Stimulated activated CD8-positive, alpha-beta memory T cell treated with anti-CD3 and anti-CD28 coated beads, Interleukin-4, amount 100 ng/mL, for 1 hour (primary cell): ENCODE measurements at places on chromosomes 2 and 18.
A peak's percentile ranks its signal among the peaks of the same experiment; 100 is the strongest.

DNA sequence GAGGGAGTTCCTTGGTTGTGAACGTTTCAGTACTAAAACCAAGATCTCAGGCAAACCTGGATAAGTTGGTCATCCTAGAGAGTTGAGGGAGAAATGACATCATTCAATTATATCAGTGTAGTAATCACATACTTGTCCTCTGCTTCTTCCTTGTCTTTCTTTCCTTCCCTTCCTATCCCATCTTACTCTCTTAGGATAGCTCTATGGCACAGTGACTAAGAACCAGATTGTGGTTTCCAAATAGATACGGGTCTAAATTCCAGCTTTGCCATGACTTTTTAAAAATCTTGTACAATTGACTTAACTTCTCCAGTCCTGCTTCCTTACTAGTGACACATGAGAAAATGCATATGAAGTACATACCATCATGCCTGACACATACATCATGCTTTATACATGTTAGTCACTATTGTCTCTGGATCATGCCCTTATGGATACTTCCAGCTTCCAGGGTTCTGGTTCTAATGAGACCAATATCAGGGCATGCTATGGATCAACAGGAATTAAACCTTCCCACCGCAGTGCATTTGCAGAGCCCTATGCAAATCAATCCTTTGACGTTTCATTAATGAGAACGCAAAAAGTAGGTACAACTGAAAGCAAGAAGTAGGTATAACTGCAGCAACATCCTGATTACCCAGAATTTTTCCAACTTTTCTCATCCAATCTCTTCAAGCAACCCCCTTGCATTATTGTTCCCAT, 168.0 kb upstream of the KLF7 start:
- no peak for DNase-seq

DNA sequence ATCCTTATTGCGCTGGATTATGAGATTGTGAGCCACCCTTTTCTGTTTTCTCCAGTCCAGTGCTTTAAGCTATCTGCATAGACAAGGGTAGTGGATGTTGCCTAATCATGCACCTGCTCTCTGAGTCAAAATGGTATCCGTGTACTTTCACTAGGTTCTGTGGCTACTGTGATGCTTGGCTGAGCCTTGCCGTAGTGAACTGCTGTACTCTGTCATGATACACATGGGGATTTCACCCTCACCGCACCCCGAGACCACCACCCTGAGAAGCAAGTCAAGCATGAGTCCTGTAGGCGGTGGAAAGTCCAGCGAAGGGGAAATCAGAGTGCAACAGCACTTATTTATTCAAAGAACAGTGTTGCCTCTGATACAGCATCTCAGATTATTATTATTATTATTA, 55.0 kb downstream of the ARHGAP25 start:
- DNase-seq: no peak

DNA sequence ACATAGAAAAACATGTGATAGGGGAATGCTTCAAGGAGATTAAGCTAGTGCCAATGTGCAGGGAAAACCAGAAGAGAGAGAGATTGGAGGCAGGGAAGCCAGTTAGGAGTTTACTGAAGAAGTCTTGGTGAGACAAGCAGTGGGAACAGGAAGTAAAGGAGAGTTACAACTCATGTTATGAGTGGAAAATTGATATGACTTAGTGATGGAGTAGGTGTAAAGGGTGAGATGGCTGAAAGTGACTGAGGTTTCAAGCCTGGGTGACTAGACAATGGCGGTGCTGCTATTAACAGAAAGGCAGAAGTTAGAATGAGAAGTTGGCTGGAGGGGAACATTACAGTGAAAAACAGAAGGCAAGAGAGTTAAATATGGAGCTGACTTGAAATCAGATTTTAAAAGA, 16.5 kb downstream of the DOK1 start:
- DNase-seq: no peak

DNA sequence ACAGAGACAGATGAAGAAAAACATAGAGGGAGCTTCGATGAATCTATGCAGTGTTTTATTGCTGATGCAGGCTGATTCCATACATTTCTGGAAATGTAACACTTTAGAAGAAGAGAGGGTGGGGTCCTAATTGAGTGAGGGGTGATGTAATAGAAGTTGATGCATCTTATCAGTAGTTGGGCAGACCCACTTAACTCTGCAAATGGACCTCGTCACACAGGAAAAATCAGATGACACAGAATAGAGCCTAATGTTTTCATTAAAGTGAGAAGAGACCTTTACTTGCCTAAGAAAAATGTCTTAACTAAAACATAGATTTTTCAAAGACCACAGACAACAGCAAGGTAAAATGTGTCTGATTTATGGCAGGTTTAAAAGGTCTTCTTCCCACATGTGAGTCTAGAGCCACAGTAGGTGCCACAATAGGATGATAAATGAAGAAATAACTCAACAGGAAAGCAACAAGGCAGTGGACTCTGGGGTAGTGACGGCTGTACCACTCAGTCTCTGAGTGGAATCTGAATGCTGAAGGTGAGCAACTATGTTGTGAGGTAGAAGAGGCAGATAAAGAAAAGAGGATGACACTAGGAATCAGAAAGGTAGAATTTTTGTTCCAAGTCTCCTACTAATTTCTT, 414.7 kb upstream of the PIK3C3 start:
- no peak for DNase-seq

- DNase-seq: no peak
These were observed 25.6 kb upstream of the PMAIP1 start for GRCh38 chr18:59874166-59874565.

- no peak for DNase-seq
These were observed 29.7 kb downstream of the CARF start for GRCh38 chr2:202941771-202942170.

DNA sequence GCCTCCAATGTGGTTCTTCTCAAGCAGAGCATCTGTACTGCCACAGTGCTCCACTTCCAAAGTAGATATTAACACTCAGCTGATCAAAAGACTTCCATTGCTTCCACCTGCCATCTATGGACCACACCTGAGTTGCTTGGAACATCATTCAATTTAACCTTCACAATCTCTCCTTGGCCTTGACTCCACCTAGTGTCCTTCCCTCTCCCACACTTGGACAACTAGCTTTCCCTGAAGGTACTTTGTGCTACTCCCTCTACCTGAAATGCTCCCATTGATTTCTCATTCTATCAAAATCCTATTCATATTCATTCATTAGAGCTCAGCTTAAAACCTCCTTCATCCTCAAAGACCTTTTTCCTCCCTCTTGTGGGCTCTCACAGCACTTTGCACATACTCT, 48.7 kb downstream of the SOWAHC start:
- no peak for DNase-seq

DNA sequence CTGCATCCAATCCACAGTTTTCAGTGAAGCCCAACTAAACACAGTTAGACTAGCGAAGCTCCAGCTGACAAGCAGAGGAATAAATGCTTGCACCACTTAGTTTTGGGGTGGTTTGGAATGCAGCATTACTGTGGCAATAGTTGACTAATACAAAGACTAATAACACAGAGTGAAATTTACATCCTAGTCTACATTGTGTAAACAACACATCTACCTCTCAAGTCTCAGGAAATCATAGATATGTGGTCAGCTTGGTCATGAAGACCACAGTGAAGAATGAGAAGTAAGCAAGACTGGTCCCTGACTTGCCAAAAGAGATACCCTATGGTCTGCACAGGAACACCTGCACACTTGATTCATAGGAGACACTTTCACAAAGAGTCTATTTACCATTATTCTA, 155.1 kb upstream of the TANK start:
- DNase-seq: no peak

- no peak for DNase-seq
These were observed 203.7 kb downstream of the SETBP1 start for GRCh38 chr18:44884431-44884830.

- DNase-seq: no peak
These were observed 413.0 kb downstream of the CDH2 start for GRCh38 chr18:27763936-27764335.

DNA sequence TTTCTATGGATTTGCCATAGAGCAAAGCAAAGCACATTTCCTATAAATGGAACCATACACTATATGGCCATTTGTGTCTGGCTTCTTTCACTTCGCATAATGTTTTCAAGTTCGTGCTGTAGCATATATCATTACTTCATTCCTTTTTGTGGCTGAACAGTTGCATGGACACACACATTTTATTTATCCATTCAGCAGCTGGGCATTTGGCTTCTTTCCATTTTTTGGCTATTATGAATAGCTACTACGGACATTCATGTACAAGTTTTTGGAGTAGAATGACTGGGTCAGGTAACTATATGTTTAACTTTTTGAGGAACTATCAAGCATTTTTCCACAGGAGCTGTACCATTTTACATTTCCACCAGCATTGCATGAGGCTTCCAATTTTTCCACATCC, 10.7 kb upstream of the SELENOI start:
- no peak for DNase-seq

DNA sequence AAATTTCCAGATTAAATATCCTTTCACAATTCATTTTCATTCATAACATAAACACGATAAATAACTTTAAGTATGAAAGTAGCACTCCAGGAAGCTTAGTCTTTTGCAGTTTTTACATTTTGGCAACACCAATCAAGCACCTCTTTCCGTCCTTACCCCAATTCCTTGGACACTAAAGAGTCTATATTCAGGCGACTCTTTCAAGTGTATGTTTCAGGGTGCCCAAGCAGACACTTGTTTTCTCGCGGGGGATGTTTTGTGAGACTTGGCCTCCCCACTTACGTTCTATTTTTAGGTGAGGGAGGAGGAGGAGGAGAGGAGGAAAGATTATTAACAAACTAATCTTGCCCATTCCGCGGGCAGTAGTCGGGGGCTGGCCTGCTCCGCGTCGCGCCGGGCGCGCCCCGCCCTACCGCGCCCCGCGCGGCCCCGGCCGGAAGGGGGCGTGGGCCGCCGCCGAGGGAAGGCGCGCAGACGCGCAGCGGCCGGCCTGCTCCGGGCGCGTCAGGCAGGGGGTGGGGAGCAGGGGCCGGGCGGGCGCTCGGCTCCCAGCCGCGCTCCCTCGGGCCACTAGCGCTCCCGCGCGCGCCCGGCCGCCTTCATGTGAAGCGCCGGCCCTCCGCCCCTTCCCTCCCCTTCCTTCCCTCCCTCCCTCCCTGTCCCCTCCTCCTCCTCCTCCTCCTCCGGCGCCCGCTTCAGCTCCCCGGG, at the start of gene ITPRID2:
Gene ITPRID2, plus strand, starts transcription at position 473 of the 708 bp plus-strand sequence. CDS start 337 bp downstream, outside the sequence.
- DNase-seq: peak; percentile 36

DNA sequence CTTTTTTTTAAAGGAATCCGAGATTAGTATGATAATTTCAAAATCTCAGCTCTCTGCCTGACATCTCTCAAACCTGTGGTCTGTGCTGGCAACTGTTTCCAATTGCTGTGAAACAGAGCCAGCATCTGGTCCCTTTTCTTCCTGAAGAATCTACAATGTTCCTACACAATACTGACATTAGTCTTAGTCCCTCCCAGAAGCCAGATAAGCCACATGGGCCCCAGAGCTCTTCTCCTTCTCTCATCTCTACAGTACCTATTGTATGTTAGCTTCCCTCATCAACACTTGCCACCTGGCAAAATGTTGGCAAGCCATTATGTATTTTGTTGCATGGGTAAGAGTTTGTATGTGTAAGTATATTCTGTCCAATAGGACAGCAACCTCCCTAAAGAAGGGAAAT, 62.9 kb upstream of the CDKL4 start:
- DNase-seq: no peak

- no peak for DNase-seq
These were observed 238.9 kb upstream of the ID2 start for GRCh38 chr2:8442833-8443486.

GRCh38 chr2:26847307-26847654, 651 bp upstream of the DPYSL5 start:
- DNase-seq: no peak

DNA sequence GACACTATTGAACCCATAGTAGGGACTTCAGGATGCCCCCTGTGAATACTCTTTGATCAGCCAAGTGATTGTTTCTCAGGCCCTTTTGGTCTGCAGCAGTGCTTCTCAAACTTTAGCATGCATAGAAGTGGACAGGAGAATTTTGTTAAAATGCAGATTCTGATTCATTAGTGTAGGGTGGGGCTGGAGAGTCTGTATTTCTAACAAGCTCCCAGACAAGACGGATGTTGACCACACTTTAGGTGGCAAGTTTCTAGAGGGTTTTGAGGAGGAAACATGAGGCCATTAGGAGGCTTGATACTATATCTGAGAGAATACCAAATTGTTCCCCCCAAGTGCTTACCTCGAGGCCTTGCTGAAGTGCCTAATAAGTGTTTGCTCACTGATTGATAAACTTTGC, 317.9 kb downstream of the CLIP4 start:
- DNase-seq: no peak

DNA sequence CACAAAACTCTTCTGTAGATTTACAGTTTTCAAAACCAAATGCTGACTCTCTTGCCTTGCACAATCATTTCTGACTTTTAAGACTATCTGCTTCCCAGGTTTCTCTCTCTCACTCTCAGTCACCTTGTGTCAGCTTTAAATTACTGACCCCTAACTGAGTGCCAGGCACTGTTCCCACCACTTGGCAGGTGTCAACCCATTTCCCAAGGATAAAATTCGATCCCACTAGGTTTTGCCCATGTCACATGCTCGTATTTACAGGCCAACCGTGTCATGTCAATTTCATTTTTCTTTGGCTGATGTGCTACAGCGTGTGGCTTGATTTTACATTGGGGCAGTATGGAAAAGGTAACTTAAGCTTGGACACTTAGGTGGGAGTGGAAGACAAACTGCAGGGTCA, 26.1 kb upstream of the LMAN1 start:
- no peak for DNase-seq

DNA sequence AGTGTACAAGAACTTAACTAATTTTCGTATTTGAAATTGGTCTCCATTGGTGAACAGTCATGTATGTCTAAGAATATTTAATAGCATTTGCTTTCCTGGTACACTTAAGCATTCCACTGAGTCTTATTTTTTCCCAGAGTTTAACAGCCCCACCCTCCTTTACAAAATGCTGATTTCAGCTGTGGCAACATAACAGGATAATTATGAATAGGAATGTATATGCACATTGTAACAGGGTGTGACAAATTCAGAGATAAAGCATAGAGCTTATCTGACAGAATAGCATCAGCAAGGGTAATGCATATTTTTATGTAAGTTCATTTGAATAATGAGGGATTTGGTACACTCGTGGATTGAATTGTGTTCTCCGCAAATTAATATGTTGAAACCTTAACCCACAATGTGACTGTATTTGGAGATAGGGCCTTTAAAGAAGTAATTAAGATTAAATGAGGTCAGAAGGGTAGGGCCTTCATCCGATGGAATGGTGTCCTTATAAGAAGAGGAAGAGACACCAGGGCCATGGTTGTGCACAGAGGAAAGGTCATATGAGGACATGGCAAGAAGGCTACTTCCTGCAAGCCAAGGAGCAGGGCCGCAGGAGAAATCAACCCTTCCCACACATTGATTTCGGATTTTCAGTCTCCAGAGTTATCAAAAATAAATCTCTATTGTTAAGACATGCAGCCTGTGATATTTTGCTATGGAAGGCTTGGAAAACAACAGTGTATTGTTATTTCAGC, 439.7 kb upstream of the CDH20 start:
- no peak for DNase-seq

DNA sequence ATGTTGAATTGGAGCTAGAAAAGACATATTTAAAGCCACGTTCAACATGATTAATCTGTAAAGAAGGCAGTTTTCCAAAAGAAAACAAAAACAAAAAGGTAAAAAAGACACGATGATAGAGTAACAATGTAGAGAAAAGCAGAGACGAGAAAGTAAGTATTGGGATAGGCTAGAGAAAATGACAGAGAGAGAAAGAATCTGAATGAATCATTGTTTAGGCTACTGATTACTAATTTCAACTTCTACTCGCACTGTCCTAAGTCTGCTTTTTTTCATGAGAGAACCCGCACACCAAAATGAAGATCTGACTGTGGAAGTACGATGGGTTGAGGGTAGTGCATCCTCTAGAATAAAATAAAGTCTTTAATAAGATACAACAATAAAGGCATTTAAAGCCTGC, 1599.2 kb upstream of the TMEFF2 start:
- no peak for DNase-seq
